Stimulated activated CD4-positive, alpha-beta T cell treated with anti-CD3 and anti-CD28 coated beads, Interleukin-12 subunit alpha, Interleukin-12 subunit beta, amount 100 ng/mL, for 48 hours (primary cell): ENCODE measurements at places on chromosomes 4 and X.

DNA sequence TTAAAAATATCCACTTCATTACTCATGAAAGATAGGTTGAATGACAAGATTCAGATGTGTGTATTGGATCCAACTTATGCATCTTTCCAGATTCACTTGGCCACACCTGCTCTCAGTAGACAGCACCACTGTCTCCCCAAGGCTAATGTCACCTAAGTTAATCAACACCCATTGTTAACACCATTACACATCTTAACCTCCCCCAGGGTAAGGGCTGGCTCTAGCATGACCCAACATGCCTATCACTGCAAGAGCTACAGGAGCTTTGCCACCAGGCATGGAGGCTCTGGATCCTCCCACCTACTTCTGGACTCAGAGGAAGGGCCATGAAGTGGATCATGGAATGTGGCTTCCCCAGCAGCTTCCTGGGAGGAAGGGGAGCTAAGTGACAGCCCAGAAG, 32.8 kb upstream of the LSM6 start:
- no peak for DNase-seq

DNA sequence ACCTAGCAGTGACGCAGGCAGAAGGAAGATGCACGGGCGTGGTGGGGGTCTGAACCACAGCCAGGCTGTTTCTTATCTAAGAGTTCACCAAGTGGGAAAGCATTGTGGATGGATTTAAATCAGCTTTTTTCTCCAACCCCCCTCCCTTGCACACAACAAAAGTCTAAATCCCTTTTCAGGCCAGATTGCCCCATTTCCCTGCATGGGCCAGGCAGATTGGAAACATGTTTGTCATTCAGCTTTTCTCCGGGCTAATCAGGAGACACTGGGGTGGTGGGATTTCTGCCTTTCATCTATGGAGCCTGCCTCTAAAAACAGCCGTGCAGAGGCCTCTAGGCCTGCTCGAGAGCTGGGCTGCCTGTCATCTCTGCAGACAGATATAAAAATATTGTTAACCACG, 166.3 kb upstream of the LEF1 start:
- no peak for DNase-seq

- DNase-seq = no peak
These were observed at the start of gene GPR50 for GRCh38 chrX:151176231-151176750. Gene GPR50, plus strand, starts transcription at chrX:151176584. Its CDS starts 138 bp downstream, at chrX:151176722.

GRCh38 chr4:35771571-35771970, 472.7 kb downstream of the ARAP2 start:
- no peak for DNase-seq

- DNase-seq = no peak
These were observed 25.8 kb upstream of the PBDC1 start for GRCh38 chrX:76147106-76147505.

DNA sequence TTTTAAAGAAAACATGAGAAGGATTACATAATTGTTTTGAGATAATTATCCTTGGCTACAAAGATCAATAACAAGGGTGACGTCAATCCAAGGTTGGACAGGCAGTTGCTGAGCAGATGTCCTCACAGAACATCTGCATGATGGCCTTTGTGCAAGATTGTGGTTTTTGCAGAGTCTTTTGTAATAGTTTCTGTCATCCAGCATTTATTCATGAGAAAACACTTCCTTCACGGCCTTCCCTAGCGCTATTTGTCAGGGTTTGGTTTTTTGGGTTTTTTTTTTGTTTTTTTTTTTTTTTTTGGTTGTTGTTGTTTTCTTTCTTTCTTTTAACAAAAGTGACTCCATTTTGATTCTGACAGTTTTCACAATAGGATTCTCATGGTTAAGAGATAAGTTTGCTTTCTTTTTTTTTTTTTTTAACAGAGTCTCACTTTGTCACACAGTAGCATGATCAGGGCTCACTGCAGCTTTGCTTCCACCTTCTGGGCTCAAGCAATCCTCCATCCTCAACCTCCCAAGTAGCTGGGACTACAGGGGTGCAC, 31.5 kb upstream of the ELF2 start:
- DNase-seq = no peak

GRCh38 chrX:40996886-40997530, 88.2 kb upstream of the USP9X start:
- DNase-seq = no peak

- no peak for DNase-seq
These were observed 28.7 kb downstream of the DOK7 start for GRCh38 chr4:3491681-3492405.

DNA sequence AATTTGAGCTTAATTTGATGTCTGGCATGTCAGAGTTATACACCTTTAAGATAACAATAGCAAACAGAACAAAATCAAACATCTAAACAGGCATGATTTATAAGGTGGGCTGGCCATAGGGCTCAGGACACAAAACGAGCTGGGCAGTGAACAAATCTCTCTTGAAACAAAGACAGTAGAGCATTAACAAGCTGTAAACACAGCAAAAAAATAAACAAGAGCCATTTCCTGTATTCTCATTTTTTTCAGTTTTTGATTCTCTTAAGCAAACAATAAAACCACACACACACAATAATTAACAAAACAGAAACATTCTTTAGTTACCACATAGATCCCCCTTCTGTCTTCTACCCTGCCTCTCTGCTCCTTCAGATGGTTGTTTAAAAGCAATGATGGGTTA, 68.3 kb upstream of the TMEM150C start:
- no peak for DNase-seq

GRCh38 chr4:158845311-158846041, 76.7 kb downstream of the FNIP2 start:
- no peak for DNase-seq

DNA sequence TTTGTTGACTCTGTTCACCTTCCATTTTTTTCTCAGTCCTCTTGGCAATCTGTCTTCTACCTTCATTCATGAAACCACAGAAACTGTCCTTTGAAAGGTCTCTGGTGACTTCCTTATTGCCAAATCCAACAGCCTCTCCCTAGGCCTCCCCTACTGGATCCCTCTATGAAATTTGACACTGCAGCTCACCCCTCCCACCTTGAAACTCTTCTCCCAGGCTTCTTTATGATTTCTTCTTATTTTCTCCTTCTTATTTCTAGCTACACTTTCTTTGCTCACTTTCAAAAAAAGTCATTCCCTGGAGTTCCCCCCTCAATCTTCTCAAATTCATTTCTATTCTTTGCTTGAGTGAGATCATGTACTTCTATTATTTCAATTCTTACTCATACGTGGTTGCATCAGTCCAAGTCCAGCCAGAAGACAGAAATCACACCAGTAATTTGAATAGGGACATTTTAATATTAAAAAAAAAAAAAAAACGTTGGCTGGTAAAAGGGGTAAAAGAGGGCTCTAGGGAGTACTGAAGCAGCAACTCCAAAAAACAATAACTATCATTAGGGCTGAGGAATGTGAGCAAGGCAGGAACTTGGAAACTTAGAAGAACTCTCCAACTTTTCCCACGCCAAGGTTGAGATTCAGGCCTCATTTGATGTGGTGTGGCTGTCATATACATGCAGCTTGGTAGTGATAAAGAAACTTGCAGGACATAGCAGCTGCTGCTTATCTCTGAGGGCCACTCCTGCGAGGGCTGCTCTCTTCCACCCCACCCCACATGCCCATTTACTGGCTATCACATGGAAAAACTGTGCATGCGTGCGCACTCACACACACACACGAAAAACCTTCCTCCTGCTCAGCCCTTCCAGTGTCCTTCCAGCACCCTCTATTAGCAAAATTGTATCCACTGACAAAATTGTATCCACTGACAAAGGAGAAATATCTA, 169.8 kb upstream of the GALNT7 start:
- DNase-seq = no peak

DNA sequence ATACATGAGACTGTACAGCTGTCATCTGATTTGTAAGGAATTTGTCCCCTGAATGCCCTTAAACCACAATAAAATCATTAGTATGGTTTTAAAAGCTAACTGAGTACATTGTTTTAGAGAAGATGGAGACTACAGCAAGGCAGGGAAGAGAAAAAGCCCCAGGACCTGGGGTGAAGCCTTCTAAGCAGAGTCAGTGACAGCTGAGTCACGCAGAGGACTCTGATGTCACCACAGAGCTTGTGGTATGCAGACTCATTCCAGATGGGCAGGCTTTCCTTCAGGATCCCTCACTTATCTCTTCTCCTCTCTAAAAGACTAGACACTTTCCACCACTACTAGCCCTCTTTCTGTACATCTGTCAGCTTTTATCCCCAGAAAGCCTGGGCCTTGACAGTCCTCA, 97.1 kb upstream of the ATOH1 start:
- DNase-seq = no peak

DNA sequence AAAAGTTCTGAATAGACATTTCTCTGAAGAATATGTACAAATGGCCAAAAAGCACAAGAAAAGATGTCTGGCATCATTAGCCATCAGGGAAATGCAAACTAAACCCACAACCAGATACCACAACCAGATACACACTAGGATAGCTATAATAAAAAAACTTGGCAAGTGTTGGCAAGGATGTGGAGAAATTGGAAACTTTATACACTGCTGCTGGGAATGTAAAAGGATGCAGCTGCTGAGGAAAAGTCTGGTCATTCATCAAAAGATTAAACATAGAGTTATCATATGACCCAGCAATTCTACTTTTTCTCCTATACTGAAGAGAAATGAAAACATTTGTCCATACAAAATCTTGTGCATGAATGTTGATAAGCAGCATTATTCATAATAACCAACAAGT, 92.3 kb downstream of the UCHL1 start:
- no peak for DNase-seq

DNA sequence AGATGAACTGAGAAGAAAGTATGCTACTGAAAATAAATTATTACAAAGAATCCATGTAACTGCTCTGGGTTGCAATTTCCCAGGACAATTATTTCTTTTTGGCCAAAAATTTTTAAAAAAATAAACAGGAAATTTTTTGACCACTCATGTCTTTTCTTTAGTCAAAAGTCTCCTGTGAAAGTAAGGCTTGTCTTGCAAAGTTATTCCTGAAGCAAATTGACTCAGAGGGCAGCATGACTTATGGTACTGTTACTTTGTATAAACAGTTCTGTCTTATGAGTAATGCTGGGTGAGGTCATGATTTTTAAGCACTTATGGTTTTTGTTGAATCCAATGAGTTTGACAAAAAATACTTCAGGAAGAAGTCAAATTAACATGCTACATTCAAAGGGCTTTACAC, 292.8 kb upstream of the ARSJ start:
- DNase-seq = no peak

- no peak for DNase-seq
These were observed 630.8 kb upstream of the INTU start for GRCh38 chr4:127001933-127002332.

- no peak for DNase-seq
These were observed 29.0 kb upstream of the UGT2B4 start for GRCh38 chr4:69524706-69525105.

DNA sequence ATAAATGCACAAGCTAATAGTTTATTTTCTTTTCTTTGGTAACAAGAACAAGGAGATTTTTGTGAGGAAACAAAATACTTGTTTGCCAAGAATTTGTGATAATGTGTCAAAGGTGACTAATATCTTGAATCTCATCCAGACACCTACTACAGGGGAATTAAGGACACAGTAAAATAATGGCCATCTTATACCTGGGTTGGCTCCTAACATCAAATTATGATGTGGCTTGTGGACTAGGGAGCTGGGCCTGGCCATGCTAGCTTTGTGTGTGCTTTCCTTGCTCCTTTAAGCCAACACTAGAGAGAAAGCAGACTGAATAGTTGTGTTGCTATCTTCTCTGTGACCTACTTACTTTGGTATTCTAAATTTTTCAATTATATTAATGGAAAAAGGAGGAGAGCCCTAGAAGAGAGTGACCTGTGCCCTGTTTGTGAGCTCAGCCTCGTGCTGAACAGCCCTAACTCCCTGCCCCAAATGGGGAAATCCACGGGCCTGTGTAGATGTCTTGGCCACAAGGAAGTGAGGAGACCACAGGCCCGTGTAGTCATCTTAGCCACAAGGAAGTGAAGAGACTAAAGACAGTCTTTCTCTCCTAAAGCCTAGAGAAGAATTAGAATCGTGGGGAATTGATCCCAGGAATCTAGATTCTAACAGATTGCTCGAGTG, 23.3 kb downstream of the ARHGAP24 start:
- no peak for DNase-seq

DNA sequence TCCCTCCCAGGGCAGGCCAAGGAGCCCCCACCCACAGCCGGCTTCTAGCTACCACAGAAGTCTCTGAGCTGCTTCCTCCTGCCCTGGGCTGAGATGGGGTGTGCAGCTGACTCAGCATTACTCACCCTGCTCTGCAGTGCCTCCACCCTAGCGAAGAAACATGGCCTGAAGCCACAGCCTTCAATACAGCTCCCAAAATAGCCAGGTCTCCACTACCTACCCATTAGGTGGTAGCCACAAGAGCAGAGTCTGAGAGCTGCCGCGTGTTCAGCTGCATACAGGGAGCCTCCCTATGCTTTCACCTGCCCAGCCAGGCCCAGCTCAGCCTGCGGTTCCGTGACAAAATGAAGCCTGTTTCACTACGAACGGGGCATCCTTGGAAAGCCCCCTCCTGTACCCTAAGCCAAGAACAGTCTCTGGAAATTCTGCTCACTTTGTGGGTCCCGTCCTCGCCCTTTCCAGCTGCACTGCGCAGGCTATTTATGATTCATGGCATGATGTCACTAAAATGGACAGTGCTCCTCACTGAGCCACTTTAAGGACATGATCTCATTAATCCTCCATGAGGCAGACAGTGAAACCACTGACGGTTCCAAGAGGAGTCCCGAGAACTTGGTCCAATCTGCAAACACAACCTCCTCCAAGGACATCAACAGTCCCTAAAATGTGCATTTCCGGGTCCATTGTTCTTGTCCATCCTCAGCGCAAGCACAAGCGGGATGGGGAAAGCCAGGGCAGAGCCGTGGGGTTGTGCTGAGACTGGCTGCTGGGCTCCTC, 20.2 kb downstream of the WDR1 start:
- peak; percentile 72 for DNase-seq

- no peak for DNase-seq
These were observed 41.5 kb downstream of the CLCN4 start for GRCh38 chrX:10198254-10198653.

DNA sequence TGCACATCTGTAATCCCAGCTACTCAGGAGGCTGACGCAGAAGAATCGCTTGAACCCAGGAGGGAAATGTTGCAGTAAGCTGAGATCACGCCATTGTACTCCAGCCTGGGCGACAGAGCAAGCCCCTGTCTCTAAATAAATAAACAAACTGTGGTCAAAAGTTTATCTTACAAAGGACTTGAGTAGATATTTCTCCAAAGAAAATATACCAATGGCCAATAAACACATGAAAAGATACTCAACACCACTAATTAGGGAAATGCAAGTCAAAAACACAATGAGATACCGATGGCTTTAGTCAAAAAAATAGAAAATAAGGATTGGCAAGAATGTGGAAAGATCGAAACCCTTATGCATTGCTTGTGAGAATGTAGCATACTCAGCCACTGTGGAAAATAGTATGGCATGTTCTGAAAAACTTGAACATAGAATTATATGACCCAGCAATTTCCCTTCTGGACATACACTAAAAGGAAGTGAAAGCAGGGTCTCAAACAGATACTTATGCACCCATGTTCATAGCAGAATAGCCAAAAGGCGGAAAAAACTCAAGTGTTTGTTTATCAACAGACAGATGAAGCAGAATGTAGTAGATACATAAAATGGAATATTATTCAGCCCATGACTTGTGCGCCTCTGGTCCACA, 2.0 kb upstream of the CFAP97 start:
- DNase-seq = no peak
